T-helper 17 cell (primary cell): ENCODE measurements at places on chromosomes 6 and 20.

DNA sequence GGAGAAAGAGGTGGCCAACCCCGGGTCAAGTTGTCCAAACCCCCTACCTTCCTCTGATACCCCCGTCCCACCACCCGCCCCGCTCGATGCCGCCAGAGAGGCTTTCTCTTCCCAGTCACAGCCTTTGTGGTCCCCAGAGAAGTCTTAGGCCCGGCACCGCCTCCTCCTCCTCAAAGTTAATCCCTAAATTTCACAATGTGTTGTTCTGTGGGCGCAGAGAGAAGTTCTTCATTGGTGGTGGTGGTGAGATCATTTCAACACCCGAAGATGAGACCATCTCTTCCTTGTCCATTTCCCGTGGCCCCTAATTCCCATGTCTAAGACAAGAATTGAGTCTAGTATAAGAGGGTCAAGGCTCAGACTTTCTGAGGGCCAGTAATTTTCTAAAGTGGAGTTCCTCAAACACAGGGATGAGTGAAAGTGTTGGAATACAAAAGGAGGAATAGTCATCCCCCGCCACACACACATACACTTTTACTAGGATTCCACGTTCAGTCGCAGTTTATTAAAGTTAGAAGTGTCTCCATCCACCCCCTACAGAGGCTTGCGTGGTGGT is 10.4 kb downstream of the TRIM31 start:
- DNase-seq, result no peak

GRCh38 chr6:1067346-1067745 is 244.6 kb upstream of the FOXQ1 start:
- no peak for DNase-seq

DNA sequence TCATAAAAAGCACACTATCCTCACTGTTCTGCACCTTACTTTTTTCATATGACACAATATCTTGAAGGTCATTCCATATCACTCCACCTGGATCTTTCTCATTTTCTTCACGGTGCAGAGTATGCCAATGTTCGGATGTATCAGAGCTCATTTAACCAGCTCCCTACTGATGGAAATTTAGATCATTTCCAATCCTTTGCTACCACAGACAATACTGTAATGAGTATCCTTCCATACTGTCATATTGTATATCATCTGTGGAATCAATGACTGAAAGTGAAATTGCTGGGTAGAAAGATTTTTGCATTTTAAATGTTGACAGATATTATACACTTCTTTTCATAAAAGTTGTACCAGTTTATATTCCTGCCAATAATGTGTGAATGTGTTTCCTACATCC is 2.2 kb upstream of the RAB44 start:
- no peak for DNase-seq

DNA sequence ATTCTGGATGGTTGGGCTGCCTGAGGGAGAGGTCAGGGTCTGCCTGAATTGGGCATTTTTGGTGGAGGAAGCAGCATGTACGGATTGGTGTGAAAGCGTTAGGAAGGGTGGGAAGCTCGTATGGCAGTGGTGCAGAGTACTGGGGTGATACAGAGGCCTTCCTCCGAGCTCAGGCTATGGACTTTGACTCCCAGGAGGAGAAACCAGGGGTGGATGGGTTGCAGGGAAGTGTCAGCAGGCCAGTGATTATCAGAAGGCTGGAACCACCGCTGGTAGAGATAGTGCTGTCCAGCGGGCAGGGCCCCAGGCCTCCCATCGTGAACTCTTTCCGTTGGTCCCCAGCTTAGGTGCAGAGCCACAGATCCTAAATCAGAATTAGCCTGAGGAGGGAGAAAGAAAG is 5.3 kb downstream of the WFDC5 start:
- DNase-seq, result no peak

DNA sequence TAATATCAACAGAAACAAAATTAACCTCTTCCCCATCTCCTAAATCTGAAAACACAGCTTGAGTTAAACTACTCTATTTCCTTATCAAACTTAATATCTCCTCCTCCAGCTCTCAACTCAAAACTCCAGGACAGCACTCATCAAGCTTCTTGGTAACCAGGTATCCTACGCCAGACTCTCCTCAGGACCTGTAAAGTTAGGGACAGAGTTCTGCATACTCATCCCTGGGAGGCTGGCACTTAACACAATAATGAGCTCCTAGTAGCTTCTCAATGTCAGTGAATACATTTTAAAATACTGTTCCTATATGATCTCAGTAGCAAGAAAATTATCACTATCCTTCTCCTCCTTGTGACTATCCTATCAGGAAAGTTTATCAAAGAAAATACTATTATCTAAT is 240.3 kb downstream of the PTPRK start:
- DNase-seq, result no peak

DNA sequence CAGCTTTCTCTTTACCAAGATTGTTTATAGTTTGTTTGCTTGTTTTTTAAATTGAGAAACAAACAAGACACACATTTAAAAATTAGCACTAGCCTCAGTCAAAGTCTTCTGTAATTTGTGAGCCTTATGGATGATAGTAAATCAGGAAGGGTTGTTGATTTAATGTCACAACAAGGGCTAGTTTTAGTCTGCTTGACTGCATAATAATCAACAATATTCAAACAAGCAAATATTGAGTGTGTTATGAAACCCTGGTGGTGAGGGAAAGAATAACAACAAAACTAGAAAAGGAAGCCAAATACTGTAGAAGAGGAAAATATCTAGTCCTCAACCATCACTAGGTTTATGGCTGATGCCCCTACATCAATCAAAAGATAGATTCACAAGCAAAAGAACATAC is 228.6 kb downstream of the TBC1D7 start:
- no peak for DNase-seq

DNA sequence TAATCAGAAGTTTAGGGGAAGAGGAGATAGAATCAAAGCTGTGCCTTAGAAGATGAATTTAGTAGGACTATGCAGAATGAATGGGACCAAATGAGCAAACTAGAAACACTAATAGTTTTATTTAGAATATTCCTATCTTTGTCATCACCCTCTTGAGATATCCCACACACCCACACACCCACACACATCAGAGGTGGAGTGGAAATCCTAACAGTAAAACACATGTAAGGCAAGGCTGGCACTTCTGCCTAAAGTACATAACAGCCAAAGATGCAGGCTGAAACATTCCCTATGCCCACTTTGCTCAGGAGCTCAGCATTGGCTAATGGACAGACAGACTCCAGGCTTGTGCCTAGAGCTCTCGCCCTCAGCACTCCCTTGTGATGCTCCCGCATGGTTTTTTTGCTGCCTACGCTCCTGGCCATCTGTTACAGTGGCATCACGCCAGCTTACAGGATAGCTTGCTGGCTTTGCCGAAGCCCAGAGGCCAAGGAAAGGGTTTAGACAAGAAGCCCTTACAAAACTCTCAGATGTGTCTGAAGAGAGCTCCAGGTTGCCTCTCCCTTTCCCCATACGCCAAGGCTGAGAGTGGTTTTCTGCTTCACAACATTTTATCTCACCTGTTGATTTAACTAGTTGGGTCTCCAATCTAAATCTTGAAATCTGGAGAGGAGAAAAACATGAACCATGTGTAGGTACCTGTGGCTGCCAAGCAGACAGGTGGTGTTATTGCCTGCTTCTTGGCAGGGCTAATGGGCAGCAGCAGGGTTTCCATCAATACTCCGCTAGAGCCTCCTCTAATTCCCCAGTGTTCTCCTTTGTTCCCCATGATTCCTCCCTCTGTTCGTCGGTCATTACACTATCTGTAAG is 282.6 kb upstream of the ID4 start:
- DNase-seq, result no peak

- DNase-seq, result no peak
Measured at GRCh38 chr6:127131275-127131674, 12.8 kb downstream of the RSPO3 start.

DNA sequence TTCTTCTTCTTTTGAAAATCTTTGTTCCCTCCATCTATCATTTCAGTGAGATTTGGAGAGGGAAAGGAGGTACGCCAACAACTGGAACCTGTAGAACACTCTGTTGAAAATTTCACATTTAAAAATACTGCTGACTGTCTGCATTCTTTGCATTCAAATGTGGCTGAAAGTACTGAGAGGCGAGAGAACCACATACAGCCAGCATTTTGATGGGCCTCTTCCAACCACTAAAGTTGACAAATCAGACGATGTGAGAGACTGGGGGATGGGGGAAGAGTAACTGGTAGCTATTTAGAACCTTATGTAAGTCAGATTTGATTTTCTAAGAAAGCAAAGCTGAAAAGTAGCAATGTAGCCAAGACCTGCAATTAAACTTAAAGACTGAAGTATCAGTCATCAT is 77.5 kb downstream of the FKBP5 start:
- DNase-seq, result no peak

DNA sequence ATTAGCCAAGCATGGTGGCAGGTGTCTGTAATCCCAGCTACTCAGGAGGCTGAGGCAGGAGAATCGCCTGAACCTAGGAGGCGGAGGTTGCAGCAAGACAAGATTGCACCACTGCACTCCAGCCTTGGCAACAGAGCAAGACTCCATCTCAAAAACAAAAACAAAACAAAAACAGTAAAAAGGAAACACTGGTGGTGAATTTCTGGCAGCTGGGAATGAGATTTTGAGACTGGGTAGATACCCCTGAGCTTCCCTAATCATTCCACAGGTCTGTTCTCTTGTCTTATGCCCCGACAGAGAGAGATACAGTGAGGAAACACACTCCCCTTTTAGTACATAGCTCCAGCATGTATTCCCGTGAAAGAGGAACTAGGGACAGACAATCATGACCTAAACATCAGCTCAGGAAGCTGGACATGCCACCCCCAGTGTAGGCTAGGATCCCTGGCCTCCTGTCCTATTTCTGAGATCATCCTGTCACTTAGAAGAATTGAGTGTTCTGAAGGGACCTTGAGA is 9.6 kb downstream of the MAN1A1 start:
- DNase-seq, result no peak

DNA sequence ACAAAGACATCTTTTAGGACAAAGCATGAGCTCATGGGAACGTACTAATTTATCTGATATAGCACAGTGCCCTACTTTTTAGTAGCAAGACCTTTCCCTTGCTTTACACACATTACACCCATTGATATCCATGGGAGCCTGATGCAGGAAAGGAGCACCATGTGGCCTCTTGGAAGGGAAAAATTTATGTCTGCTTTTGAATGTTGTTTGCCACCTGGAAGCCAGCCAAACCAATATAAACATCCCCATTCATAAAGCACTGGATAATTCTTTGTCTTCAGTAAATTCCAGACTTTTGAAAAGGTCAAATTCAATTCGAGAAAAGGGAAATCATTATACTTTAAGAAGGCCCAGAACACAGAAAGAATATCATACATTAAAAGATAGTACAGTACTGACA is 152.3 kb upstream of the BEND6 start:
- no peak for DNase-seq

GRCh38 chr6:126461045-126461444 is 121.1 kb downstream of the CENPW start:
- DNase-seq, result no peak

GRCh38 chr6:16991981-16992629 is 109.7 kb upstream of the STMND1 start:
- no peak for DNase-seq

GRCh38 chr6:18410412-18410811 is 23.3 kb downstream of the RNF144B start:
- DNase-seq, result no peak

DNA sequence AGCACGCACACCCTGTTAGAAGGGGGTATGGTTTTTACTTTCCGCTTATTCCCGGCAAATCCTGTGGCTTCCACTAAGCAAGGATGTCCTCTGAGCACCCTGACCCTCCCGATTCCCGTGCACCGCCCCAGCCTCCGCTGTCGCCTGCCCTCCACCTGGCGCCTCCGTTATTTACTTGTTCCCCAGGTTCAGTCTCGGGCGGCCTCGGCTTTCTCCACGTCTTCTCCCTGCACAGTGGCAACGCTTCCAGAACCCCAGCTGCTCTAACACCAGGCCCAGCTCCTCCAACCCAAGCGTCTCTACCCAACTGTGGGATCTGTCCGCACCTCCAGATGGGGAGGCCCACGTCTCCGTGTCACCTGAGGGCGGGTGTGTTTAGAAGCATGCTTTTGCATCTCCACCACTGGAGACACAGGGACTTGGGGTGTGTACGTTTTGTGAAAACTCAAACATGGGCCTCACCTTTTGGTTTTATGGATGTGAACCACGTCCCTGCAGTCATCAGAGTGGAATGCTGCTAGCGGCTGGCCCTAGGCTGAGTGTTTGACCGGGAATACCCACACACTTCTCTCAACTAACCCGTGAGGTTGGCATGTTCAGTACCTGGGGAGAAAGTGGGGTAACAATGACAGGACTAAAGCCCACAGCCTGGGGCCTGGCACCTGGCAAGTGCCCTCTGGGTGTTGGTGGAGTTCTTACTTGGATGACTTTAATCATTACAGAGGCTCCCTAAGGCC is 79.9 kb downstream of the THBS2 start:
- no peak for DNase-seq
